ENCODE measurements at places on chromosomes 4 and X. TPM values are rescaled to one million over a fixed set of nuclear protein-coding genes. Genes with fewer than 3 reads are reported as not detected.

The KCND1 gene
- 0.72 TPM for total RNA-seq

GRCh38 chr4:73185903-73186302, 72.7 kb downstream of the ANKRD17 start:
- no peak overlapping the region for H3K27ac ChIP-seq
- H3K36me3 ChIP-seq: no peaks in the 10 kb centered on the region
- H3K27me3 ChIP-seq: no peaks in the 10 kb centered on the region

GRCh38 chr4:5894266-5894665, 1.4 kb upstream of the CRMP1 start:
- H3K27me3 ChIP-seq: peaks cover 9% of the 10 kb centered on the region
- no peak for DNase-seq
- no peaks in the 10 kb centered on the region for H3K4me1 ChIP-seq
- no peaks in the 10 kb centered on the region for H3K36me3 ChIP-seq
- H3K4me3 ChIP-seq: no peak overlapping the region

DNA sequence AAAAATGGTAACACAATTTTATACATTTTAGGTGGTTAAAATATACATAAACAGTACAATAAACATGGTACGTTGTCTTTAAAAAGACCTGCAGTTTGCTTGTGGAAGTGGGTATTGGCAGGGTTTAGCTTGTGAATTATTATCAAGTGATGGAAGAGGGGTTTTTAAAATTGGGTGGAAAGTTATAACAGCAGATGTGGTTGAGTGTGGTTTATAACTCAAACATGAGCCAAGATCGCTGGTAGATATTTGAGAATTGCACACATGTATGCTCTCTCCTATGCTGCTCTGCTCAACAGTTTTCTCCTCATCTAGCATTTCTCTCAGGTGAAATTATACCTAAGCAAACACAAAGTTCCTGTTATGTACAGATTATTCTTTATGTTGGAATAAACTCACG, 14.0 kb downstream of the EPGN start:
- no peak overlapping the region for H3K4me3 ChIP-seq
- no peaks in the 10 kb centered on the region for H3K36me3 ChIP-seq
- no peak overlapping the region for H3K27ac ChIP-seq
- H3K27me3 ChIP-seq: no peaks in the 10 kb centered on the region

- no peak overlapping the region for H3K27ac ChIP-seq
- H3K27me3 ChIP-seq: no peaks in the 10 kb centered on the region
- H3K4me1 ChIP-seq: no peaks in the 10 kb centered on the region
- no peak for DNase-seq
- H3K36me3 ChIP-seq: no peaks in the 10 kb centered on the region
These were observed 47.4 kb downstream of the FGF2 start for GRCh38 chr4:122873821-122874593.

GRCh38 chr4:7829652-7830580, 109.7 kb downstream of the AFAP1 start:
- H3K27me3 ChIP-seq: no peaks in the 10 kb centered on the region
- H3K27ac ChIP-seq: no peak overlapping the region
- H3K4me1 ChIP-seq: peaks cover 34% of the 10 kb centered on the region
- no peaks in the 10 kb centered on the region for H3K36me3 ChIP-seq

The ADGRL3 gene
- total RNA-seq: not detected

The TMPRSS11B gene
- not detected for total RNA-seq

DNA sequence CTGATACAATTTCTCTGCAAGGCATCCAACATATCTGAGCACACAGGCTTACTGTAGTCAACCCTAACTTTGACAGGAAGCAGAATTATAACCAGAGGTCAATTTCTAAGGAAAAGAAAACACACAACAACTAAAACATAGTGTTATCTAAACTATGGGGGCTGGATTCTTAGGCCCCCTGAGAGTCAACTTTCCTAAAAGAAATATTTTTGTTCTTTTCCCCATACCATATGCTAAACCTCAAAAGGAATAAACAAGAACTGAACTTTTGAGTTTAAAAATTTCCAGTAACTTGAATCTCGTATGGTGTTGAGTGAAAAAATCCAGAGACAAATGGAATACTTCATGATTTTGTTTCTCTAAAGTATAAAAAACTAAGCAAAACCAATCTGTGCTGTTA, 42.9 kb downstream of the ATXN3L start:
- no peaks in the 10 kb centered on the region for H3K4me1 ChIP-seq
- H3K27me3 ChIP-seq: no peaks in the 10 kb centered on the region
- DNase-seq: no peak
- no peak overlapping the region for H3K4me3 ChIP-seq
- no peaks in the 10 kb centered on the region for H3K36me3 ChIP-seq
- no peak overlapping the region for H3K27ac ChIP-seq

DNA sequence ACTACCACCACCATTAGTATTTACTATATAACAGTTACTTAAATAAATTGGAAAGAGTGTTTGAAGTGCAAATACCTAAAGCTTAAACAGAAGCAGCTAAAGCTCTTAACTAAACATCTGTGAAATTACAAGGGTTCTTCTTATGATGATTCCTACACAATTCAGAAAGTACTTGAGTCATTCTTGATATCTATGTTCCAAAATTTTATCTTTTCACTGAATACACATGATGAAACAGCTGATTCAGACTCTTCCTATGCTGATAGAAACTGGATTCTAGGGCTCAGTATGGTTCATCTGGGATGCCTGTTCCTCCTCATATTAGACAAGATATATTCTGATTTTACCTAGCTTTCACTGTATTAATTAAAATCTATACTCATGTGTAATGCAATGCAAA, 13.6 kb downstream of the EREG start:
- no peak for DNase-seq
- H3K27me3 ChIP-seq: no peaks in the 10 kb centered on the region
- no peaks in the 10 kb centered on the region for H3K4me1 ChIP-seq
- H3K36me3 ChIP-seq: no peaks in the 10 kb centered on the region

The CDS1 gene
- total RNA-seq: 0.20 TPM

The DMP1 gene
- total RNA-seq: not detected

- H3K4me1 ChIP-seq: no peaks in the 10 kb centered on the region
- H3K27me3 ChIP-seq: no peaks in the 10 kb centered on the region
- no peaks in the 10 kb centered on the region for H3K36me3 ChIP-seq
- H3K4me3 ChIP-seq: no peak overlapping the region
- no peak overlapping the region for H3K27ac ChIP-seq
These were observed 127.2 kb upstream of the GPC4 start for GRCh38 chrX:133542476-133542875.

DNA sequence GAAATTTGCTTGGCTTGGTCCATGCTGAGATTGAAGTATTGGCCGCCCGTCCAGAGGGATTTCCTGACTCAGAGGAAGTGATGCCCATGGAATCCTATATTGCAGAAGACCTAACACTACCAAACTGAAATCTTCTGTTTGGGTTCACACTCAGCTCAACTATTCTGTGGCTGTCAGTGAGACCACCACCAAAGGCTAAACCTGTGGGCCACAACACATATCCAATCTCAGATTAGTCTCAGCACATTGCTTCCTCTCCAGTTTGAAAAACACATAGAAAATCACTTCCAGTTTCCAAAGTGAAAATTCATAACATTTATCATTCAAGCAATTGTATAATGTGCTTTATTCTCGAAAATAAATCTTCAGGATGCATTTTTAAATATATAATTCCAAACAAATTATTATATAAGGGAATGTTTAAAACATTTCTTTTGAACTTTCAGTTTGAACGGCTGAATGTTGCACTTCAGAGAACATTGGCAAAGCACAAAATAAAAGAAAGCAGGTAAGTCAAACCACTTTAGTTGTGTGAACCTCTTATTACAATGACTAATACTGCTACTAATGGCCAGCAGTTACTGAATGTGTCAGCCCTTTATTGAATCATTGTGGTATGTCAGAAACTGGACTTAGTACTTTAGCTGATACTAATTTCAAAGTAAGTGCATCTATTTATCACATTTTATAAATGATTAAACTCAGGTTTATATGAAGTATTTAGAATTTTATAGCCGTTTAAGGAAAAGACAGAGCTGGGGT, 37.0 kb downstream of the GUCY1A1 start:
- no peak for DNase-seq
- no peaks in the 10 kb centered on the region for H3K27me3 ChIP-seq
- H3K4me3 ChIP-seq: no peak overlapping the region
- H3K36me3 ChIP-seq: no peaks in the 10 kb centered on the region
- no peak overlapping the region for H3K27ac ChIP-seq
- H3K4me1 ChIP-seq: no peaks in the 10 kb centered on the region

GRCh38 chrX:139192386-139192961, 338.1 kb upstream of the F9 start:
- no peaks in the 10 kb centered on the region for H3K36me3 ChIP-seq
- H3K27ac ChIP-seq: no peak overlapping the region
- no peaks in the 10 kb centered on the region for H3K4me1 ChIP-seq
- no peaks in the 10 kb centered on the region for H3K27me3 ChIP-seq
- no peak for DNase-seq

- no peaks in the 10 kb centered on the region for H3K36me3 ChIP-seq
- no peaks in the 10 kb centered on the region for H3K4me1 ChIP-seq
- no peak overlapping the region for H3K4me3 ChIP-seq
- H3K27ac ChIP-seq: no peak overlapping the region
- H3K27me3 ChIP-seq: no peaks in the 10 kb centered on the region
- DNase-seq: no peak
These were observed 7.4 kb upstream of the PDE6B start for GRCh38 chr4:617644-618641.

DNA sequence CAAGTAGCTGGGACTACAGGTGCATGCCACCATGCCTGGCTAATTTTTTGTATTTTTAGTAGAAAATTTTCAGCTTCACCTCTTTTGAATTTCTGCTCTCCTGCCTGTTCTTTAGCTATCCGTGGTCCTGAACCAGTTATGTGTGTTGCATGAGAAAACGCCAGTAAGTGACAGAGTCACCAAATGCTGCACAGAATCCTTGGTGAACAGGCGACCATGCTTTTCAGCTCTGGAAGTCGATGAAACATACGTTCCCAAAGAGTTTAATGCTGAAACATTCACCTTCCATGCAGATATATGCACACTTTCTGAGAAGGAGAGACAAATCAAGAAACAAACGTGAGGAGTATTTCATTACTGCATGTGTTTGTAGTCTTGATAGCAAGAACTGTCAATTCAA, 13.9 kb downstream of the ALB start:
- no peaks in the 10 kb centered on the region for H3K36me3 ChIP-seq
- H3K27ac ChIP-seq: no peak overlapping the region
- no peaks in the 10 kb centered on the region for H3K4me1 ChIP-seq

DNA sequence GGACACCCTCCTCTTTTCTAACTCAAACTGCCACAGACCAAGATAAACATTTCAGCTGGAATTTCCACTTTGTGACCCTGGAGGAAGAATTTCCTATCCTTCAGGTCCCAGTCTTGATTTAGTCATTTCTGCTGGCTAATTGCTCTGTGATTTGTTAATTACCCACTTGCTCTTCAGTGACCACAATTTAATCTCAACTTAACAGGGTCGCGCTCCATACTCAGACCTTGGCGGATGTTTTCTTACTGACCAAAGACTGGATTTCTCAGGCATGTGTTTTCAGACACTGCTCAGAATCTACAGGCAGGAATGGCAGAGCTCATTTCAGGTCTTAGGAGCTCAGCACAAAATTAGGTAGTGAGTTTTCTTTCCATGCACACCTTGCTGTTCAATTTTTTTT, 188.9 kb downstream of the ASMT start:
- DNase-seq: no peak
- no peaks in the 10 kb centered on the region for H3K4me1 ChIP-seq
- no peaks in the 10 kb centered on the region for H3K36me3 ChIP-seq
- H3K4me3 ChIP-seq: no peak overlapping the region
- H3K27me3 ChIP-seq: no peaks in the 10 kb centered on the region
- H3K27ac ChIP-seq: no peak overlapping the region

The PF4V1 gene
- total RNA-seq: not detected

DNA sequence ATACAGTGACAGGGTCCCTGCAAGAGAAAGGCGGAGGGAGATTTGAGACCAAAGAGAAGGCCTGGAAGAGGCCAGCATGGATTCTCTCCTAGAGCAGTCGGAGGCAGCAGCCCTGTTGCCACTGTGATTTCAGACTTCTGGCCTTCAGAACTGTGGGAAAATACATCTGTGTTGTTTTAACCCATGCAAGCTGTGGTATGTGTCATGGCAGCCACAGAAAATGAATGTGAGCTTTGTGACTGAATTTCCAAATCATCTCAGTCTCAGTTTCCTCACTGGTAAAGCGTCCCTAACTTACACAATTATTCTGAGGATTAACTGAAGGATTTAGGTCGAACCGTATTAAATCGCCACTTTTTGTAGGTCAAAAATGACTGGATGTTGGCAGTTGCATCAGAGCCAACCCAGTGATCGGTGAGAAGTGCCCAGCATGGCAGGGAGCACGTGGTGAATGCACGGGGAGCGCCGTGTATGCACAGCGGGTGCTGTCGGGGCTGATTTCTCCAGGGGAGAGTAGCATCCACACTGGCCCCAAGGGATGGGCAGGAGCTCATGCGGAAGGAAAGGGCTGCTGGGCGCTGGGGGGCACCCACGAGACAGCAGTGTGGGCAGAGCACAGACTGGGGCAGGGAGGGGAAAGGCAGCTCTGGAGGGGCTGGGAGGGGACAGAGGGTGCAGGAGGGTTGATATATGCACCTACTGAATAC, 23.8 kb upstream of the NSG1 start:
- DNase-seq: no peak
- H3K36me3 ChIP-seq: no peaks in the 10 kb centered on the region
- H3K4me1 ChIP-seq: no peaks in the 10 kb centered on the region
- no peak overlapping the region for H3K4me3 ChIP-seq
- no peak overlapping the region for H3K27ac ChIP-seq

The FAM53A gene
- total RNA-seq: 1.9 TPM

GRCh38 chr4:144820728-144821085, 174.8 kb downstream of the HHIP start:
- DNase-seq: no peak
- H3K27me3 ChIP-seq: no peaks in the 10 kb centered on the region
- H3K27ac ChIP-seq: no peak overlapping the region
- H3K4me3 ChIP-seq: no peak overlapping the region

GRCh38 chr4:244471-244870, 60.8 kb downstream of the ZNF732 start:
- H3K4me3 ChIP-seq: no peak overlapping the region
- peak; percentile 49 for DNase-seq
- no peaks in the 10 kb centered on the region for H3K27me3 ChIP-seq
- H3K36me3 ChIP-seq: no peaks in the 10 kb centered on the region
- peaks cover 6% of the 10 kb centered on the region for H3K4me1 ChIP-seq

The GJB1 gene
- not detected for total RNA-seq

- DNase-seq: peak; percentile 3
- no peaks in the 10 kb centered on the region for H3K27me3 ChIP-seq
- peaks cover 6% of the 10 kb centered on the region for H3K4me1 ChIP-seq
- H3K36me3 ChIP-seq: no peaks in the 10 kb centered on the region
- H3K4me3 ChIP-seq: peak overlapping the region; percentile 55
- H3K27ac ChIP-seq: no peak overlapping the region
These were observed 900 bp downstream of the TRO start for GRCh38 chrX:54921427-54922021.

GRCh38 chr4:13522282-13523104, 21.8 kb downstream of the NKX3-2 start:
- no peak overlapping the region for H3K4me3 ChIP-seq
- H3K4me1 ChIP-seq: peaks cover 7% of the 10 kb centered on the region
- peaks cover 54% of the 10 kb centered on the region for H3K27me3 ChIP-seq
- no peaks in the 10 kb centered on the region for H3K36me3 ChIP-seq
- H3K27ac ChIP-seq: no peak overlapping the region

Measured in CD8-positive, alpha-beta memory T cell (primary cell).